Mesothelial cell of epicardium (in vitro differentiated cells): ENCODE measurements at places on chromosomes 4 and X.

DNA sequence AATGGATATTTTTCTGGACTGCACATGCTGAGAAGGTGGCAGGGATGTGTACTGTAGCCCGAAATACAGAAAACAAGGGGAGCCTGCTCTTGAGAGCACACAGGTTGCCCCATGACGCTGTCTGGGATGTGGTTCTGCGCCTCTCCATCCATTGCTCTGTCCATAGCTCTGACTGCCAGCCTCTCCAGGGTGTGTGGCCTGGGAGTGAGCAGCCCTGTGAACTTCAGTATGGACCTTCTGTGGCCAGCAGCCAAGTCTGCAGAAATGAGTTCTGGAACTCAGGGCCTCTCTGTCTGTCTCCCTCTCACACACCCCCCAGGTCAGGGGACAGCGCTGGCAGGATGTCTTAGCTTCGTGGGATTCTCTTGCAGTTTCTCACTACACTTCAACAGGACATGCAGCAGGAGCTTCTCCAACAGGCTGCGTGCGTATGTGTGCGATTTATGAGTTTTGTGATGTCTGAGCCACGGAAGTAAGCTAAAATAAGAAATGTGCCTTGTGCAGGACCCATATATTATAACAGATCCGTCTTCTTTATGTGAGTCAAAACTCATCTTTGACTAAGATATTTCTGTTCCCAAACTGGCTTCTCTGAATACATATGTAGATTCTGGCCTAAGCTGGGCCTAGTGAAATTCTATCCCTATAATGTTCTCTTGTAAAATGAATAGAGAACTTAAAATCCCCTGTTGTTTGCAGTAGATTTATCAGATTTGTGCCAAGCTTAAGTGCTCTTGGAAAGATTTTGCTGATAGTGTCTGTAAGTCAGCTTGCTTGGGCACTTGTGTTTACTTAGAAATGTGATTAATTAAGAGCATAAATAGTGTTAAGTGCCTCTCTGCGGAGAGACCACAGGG, 40.0 kb downstream of the PROM1 start:
- no peak for DNase-seq

GRCh38 chrX:39249999-39250398, 448.7 kb downstream of the MID1IP1 start:
- no peak for DNase-seq

- DNase-seq = no peak
These were observed 40.8 kb upstream of the NUDT6 start for GRCh38 chr4:122963216-122963615.

DNA sequence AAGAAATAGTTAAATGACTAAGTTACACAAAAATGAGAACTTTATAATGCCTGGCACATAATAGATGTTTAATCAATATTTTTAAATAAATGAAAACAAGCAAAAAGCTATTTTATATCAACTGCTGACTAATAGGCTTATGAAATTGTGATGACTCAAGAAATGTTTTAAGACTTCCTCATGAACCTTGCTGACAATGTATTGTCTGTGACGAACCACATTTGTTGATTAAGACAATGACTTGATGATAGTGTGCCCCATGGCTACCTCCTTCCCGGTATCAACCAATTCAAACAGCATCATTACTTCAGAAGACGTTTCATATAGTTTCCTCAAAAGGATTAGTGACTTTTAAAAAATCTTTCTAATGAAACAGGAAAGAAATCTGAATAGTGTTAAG, 7.9 kb downstream of the CXCL6 start:
- DNase-seq = no peak

DNA sequence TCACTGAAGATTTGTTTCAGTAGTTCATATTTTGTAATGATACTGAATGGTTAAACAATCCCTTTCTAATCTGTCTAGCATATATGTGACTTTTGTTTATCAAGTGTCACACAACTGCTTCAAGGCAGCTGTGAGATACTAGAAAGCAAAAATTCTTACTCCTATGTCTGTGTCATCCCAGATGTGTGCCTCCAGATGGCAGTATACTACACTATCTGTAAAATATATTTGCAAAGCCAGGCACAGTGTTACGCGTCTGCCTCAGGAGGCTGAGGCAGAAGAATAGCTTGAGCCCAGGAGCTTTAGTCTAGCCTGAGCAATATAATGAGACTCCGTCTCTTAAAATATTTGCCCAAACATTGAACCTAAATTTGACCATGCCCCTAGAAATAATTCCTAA, 4.0 kb downstream of the NUDT10 start:
- no peak for DNase-seq

DNA sequence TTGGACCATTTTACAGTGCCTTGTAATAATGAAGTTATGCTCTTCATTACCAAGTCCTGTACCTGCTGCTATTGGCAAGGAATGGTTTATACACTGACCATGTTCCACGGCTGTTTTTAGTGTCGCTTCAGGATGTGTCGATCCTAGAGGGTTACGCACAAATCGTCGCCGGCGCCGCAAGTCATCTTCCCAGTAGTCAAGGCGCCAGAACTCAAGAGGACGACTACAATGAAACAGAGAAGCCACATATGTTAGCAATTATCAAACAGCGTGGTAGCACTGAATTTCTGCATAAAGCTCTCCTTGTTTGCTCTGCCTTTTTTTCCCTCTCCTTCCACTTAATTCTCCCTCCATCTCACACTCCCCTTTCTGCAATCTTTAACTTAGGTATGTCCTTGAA, 17.0 kb downstream of the MAB21L2 start:
- DNase-seq = no peak

- DNase-seq = no peak
These were observed 47.6 kb downstream of the GRK4 start for GRCh38 chr4:3010998-3011397.

GRCh38 chrX:92270936-92271855, 492.0 kb downstream of the PCDH11X start:
- DNase-seq = no peak

- no peak for DNase-seq
These were observed 89.2 kb upstream of the GLRA2 start for GRCh38 chrX:14440106-14440505.

DNA sequence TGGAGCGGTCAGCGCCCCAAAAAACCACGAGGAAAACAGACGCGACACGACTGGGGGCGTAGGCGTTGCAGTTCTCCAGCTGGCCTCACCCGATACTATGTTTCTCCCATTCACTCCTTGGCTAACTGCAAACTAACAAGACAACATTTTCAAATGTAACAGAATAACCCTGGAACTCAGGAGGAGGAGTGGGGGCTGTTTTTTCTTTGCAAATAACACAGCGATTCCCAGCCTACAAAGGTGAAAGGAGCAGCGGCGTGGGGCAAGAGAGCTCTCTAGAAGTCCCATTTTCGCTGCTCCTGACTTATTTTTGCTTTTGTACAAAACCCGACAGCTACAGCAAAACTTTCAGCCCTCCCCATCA, 1.6 kb downstream of the SOX3 start:
- DNase-seq = no peak

DNA sequence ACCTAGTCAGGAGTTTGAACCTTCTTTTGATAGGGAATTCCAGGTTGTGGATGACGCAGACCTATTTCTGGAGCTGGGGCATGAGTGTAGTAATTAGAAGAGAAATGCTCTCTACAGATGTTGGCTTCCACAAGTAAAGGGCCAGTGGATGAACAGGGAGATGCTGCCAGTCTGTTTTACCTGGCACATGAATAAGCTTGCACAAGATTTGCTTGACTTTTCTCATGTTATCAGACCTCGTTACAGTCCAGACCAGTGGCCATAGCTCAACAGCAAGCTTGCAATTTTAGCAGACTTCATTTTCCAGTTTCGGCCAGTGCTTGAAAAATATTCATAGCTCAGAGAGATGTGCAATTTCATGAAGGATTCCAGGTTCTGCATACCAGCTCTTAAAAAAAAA, 26.9 kb upstream of the SPANXB1 start:
- no peak for DNase-seq

- no peak for DNase-seq
These were observed 1.0 kb upstream of the TRIML1 start for GRCh38 chr4:188138227-188138626.

GRCh38 chr4:166308647-166309046, 435.6 kb downstream of the TLL1 start:
- no peak for DNase-seq

DNA sequence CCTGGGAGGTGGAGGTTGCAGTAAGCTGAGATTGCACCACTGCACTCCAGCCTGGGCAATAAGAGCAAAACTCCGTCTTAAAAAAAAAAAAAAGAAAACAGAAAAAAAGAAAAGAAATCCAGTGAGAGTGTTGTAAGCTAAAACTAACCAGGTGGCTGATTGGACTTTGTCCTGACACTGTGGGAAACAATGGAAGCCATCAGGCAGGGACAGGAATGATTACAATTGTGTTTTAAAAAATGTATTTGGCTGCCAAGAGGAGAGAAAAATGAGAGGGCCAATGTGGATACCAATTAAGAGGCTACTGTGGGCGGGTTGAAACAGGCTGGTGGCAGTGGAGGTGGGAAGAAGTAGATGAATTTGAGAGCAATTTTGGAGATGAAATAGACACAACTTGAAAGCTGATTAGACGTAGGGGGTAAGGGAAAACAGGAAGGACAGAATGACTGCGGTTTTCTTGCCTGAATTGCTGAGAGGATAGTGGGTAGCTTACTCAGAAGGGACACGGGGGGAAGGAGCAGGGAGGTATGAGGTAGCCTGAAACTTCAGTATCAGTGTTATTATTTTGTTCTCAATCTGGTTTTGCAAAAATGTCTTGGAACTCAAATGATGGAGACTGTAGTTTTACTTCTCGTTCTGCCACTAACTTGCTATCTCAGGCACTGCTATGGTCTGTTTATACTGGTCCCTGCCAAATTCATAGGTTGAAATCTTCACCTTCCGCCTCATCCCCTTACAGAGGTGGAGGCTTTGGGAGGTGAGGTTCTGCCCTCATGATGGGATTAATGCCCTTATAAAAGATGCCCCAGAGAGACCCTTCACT, 45.6 kb upstream of the CHRNA9 start:
- no peak for DNase-seq

DNA sequence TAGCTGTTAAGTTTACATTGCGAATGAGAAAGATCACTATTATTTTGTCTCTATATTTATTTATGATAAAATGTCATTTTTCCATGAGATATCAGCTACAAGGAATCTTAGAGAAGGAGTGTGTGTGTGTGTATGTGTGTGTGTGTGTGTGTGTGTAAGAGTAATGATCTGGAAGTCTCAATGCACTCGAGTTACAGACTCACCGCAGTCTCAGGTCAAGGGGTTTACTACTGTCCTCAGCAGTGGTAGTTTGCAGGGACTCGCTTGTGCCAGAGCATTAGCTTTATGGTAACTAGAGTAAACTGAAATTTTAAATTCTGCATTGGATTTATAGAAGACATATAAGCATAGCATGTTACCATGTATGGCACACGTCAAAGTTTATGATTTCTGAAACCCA, 30.8 kb downstream of the LRP2BP start:
- no peak for DNase-seq

- no peak for DNase-seq
These were observed 78.7 kb downstream of the SUPT20HL2 start for GRCh38 chrX:24235084-24235710.

DNA sequence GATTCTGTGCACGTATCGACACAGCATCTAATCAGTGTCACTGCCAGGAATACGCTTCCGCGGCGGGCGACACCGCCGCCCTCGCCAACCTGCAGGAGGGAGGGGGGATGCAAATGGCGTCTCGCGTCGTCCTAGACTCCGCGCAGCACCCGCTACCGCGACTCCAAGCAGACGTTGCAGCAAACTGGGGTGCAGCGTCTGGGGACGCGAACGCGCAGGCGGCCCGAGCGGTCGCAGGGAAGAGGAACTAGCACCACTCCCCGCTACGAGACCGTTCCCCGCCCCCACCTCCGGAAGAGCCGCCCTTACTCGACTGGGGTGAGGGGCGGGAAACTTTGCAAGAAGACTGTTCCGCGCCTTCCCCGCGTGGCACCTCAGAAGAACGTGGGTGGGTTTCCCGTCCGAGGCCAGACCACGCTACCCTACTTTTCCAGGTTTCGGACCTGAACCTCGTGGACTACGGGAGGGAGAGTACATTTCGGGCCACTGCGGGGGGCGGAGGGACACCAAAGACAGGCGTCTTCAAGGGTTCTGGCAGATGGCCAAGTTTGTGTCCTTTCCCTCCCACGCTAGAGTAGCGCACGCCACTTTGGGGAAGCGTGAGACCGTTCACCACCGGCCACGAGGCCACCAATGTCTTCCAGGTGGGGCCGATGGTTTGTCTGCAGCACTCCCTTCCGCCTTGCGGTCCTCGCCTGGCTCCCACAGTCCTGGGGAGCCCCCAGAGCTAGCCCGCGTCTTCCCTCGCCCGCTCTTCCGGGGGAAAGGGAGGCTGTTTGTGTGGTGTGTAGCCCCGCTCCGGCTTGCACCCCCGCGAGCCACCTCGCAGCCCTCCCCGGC, 78.0 kb upstream of the BCOR start:
- no peak for DNase-seq

GRCh38 chr4:1137850-1138249, 24.5 kb upstream of the RNF212 start:
- DNase-seq = no peak

DNA sequence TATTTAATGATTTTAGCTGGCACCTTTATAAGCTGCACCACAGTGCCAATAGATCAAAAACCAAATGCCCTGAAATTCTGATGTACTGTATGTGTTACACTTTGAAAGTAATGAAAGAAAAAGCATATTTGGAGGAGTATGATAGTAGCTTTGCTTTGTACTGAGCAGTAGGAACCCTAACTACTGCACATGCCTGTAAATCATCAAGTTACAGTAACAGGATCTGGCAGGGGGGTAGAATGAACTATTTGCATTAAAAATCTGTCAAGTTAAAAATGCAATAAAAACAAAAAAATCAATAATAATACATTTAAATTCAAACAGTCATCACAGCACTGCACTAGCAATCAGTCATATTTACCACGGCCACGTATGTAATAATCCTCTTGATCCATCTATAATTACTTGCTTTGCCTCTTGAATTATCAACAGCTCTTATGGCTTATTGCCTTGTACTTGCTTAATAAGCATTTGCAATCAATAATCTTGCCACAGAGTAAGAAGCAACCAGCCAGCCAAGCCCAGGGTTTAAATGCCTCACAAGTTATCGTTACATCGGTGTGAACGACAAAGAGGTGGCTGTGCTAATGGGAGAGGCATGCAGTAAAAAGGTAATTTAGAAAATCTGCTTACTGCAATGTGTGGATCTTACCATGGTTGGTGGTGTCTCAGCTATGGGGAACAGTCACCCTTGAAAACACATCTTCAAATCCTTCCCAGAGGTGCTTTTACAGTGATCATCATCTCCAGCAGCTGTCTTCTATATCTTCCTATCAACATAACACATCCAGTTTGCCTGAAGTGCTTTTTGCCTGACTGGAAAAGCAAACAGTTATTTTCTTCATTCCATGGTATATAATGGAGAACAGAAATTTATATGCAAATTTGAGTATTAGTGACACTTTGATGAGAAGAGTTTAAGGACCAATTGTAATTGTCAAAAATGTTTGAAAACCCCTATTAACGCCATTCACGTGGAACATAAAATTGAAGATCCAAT, 1812.1 kb upstream of the ADGRL3 start:
- DNase-seq = no peak
